ENCODE measurements at places on chromosomes 6 and 20. TPM values are rescaled to one million over a fixed set of nuclear protein-coding genes. Genes with fewer than 3 reads are reported as not detected.

RSPH3 gene
- total RNA-seq = 9.5 TPM

DNA sequence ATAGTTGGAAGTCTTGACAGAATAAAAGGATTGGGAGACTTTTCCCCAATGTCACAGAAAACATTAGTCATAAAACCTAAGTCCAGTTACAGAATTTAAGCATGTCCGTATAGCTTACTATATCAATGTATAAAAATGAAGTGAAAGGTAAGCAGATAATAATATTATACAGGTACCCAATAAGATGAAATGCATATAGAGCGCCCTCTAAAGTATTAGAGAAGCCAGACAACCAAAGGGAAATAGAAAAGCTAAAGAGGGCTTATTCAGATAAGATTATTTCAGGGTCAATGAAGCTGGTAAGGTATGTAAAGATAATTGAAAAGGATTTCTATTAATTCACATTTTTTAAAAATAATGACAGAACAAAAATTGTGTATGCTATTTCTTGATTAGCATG is 947.7 kb upstream of the MAP3K7 start:
- DNase-seq = no peak

DNA sequence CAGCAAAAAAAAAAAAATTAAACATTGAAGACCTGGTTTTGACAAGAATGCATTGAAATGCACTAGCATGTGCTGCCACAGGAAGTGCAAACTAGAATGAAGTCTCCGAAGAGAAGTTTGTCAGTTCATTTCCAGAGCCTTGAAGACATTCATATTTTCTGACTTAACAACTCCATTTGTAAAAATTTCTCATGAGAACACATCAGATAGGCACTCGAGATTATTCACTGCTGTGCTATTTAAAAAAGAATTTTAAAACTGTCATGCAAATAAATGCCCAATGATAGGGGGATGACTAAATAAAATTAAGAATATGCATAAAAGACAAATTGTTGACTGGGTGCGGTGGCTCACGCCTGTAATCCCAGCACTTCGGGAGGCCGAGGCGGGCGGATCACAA is 394.6 kb upstream of the JARID2 start:
- DNase-seq = no peak

DNA sequence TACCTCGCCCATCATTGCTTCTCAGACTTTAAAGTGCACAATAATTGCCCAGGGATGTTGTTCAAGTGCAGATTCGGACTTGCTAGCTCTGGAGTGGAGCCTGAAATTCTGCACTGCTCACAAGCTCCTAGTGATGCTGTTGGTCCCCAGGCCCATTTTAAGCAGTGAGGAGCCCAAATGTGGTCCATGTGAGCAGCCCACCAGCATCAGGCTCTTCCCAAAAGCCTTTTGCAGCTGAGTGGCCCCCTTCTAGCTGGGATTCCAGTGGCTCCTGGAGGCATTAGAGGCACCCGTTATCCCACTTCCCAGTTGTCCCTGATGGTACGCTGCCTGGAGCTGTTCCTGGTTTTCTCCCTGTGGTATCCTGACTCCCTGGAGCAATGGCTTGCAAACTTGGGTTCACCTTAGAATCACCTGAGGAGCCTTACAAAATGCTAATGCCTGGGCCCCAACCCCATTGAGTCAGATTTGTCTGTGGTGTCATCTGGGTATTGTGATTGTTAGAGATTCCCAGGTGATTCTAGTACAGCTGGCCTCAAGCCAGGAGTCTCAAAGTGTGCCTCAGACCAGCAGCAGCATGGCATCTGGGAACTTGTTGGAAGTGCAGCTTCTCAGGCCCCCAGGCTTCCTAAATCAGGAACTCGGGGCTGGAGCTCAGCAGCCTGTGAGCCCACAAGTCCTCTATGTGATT is 186.9 kb upstream of the SLC24A3 start:
- DNase-seq = no peak
